ENCODE measurements at places on chromosomes 16 and 17. TPM values are rescaled to one million over a fixed set of nuclear protein-coding genes. Genes with fewer than 3 reads are reported as not detected.

NAGPA gene
- 21.4 TPM for total RNA-seq

FAM83G gene
- 13.1 TPM for total RNA-seq

TRPV3 gene
- not detected for total RNA-seq

CSNK1D gene
- total RNA-seq, result 76.5 TPM

MMP2 gene
- 73.8 TPM for total RNA-seq

MAP2K6 gene
- 2.9 TPM for total RNA-seq

USB1 gene
- total RNA-seq, result 17.3 TPM

CLEC10A gene
- total RNA-seq, result not detected

PPP1R1B gene
- total RNA-seq, result not detected

FBXW10 gene
- total RNA-seq, result not detected

TNFRSF17 gene
- total RNA-seq, result not detected

RAB26 gene
- total RNA-seq, result 0.49 TPM

OSGIN1 gene
- 1.1 TPM for total RNA-seq

TMC7 gene
- 6.6 TPM for total RNA-seq

GDPD3 gene
- total RNA-seq, result 2.5 TPM

MYH13 gene
- total RNA-seq, result not detected

SLC47A2 gene
- not detected for total RNA-seq

NPIPB9 gene
- 1.5 TPM for total RNA-seq

SLC7A5 gene
- 15.9 TPM for total RNA-seq

CYGB gene
- 4.4 TPM for total RNA-seq

CCL3 gene
- total RNA-seq, result not detected

KRTAP16-1 gene
- total RNA-seq, result not detected

CDH3 gene
- not detected for total RNA-seq

NPTX1 gene
- total RNA-seq, result 0.16 TPM

TAC4 gene
- not detected for total RNA-seq

CDRT4 gene
- 4.9 TPM for total RNA-seq

CSHL1 gene
- total RNA-seq, result not detected

FGF11 gene
- 0.16 TPM for total RNA-seq

AURKB gene
- 23.2 TPM for total RNA-seq

Data from bladder microvascular endothelial cell (primary cell).